Caco-2 (cell line): ENCODE measurements at places on chromosomes 6 and 20. TPM values are rescaled to one million over a fixed set of nuclear protein-coding genes. Genes with fewer than 3 reads are reported as not detected.

DNA sequence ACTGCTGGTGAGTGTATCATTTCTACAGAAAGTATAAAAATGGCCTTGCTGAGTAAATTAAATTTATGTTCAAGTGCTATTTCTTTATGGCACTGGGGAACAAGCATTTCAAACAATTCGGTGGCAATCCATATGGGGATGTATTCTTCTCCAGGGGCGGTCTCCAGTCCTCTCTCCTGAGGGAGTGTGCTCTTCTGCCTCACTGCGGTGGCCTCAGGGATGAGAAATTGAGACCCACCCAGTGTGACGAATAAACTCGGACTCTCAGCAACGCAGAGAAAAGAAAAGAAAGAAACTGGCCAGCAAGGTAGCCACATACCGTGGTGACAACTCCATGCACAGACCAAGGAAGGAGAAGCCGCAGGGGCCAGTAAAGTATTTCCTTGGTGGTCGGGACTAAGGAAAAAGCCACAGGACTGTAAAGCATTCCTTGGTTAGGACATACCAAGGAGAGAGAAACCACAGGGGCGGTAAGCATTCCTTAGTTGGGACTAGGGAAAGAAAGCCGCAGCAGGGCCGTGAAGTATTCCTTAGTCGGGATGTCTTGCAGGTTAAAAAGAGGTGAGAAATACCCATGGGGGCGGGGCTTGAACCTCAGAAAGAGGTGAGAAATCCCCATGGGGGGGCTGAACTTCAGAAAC lies 13.6 kb upstream of the GOPC start:
- DNase-seq = no peak

DNA sequence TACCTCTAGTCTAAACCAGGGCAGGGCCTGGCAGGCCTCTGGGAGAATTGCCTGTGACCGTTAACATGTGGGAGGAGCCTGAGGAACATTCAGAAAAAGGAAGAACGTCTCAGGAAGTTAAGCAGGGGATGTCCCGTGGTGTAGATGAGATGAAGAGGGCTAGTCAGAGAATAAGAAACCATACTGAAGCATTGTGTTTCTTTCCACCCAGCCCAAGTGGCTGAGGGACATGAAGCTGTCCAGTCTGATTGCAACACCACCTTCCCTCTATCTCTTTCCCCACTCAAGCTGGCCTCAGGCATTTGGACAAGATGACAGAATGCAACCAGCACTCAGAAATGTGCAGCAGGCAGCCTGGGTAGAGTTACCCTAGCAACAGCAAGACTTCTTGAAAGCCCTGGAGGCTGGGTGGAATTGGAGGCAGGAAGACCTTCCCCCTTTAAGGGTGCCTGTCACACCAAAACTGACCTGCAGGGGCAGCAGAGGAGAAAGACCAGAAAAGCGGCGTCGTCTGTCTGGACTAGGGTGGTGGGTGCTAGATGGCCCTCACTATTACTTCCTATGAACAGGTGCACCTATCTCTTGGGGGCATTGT lies 186.1 kb downstream of the UNC5CL start:
- peak; percentile 51 for DNase-seq

DNA sequence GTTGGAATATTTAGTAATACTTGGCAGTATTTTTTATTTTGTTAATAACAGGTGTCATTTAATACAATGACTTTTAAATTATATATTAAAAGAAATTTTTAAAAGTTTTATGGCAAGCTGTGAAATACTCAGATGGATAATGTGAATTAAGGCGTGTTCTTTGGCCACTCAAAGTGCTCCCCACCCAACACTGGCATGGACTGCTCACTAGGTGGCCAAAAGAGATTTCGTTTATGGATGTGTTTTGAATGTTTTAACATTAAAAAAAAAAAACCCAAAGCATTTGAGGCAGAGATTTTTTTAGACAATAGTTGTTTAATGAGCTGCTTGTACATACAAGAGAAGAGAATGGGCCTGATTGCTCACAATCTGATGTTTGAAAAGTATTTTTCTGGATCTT lies 86.5 kb downstream of the QKI start:
- no peak for DNase-seq

GRCh38 chr6:165841153-165841558 lies 178.1 kb upstream of the PDE10A start:
- no peak for DNase-seq

DNA sequence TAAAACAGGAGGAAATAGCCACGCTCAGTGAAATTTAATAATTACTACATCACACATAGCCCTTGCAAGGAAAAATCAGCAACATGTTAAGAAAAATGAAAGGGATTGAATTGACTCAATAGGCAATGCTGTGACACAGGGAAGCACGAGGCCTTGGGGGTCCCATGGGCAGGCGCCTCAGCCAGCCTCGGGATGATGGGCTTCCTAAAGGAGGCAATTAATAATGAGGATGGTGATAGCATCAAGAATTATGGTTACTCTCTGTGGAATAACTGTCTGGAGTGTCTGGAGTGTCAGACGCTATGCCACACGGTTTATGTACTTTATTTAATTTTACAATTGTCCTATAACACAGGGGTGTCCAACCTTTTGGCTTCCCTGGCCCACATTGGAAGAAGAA lies 130.2 kb downstream of the TBC1D7 start:
- no peak for DNase-seq

DNA sequence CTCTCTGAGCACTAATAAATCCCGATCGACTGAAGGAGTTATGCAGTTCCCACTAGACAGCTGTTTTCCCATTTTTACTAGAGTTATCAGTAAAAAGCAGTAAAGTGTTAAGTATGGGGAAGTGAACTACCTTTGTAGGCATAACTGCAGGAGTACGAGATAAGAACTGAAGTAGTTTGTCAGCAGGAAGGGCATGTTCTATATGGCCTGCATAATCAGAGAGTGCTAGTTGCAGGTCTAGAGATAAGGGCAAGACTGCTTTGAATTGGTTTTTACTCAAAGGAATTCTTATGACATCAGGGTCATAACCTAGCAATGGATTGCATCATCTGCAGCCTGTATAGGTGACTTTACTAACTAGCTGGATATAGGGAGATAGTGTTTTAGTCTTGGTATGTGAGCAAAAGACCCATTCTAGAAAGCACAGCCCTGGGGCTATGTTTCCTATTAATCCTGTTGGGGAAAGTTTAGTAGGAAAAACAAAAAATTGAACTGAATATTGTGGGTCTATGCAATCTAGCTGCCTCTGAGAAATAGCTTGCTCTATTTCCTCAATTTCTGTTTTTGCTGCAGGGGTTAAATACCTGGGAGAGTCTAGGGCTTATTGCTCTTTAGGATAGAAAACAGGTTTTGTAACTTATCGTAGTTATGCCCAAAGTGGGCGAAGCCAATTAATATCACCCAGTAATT lies 22.6 kb upstream of the CRISP1 start:
- peak; percentile 42 for DNase-seq

Gene MYT1
- total RNA-seq = 0.25 and 0.65 TPM in 2 replicates

Gene NFKBIE
- total RNA-seq = 8.4 and 10.1 TPM in 2 replicates
